ENCODE measurements at places on chromosomes 6 and 20.

DNA sequence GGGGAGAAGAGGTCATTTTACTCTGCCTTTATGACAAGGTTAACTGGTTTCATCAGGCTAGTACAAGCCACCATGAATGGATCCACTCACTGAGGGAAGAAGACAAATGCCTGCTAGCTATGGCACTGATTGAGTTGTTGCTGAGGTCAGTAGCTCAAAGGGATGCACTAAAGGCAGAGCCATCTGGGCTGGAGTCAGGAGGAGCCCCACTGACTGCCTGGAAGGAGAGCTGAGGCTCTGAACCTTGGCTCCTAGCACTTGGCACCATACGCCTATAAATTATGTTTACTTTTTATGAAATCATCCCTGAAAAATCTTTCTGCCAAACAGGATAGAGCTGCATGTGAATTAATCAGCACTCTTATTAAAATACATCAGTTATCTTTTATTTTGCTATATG lies 104.6 kb downstream of the DTD1 start:
- no peak for DNase-seq

DNA sequence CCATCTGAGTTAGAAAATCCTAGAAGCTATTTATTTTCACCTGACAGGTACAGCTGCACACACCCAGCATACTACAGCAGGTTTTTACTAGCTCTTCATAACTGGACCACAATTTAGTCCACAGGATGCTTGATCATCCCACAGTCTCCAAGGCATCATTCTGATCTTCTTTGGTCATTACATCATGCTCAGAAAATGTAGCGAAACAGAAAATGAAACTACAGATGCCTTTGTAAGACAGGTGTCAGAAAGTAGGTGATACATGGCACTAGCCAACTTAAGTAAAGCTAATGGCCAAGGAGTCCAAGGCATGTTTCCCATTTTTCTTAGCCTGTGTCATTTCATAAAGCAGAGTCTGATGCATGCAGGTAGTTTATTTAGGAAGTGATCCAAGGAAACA lies 102.3 kb downstream of the HTR1B start:
- no peak for DNase-seq

GRCh38 chr6:144143878-144144277 lies 6.4 kb upstream of the STX11 start:
- no peak for DNase-seq

DNA sequence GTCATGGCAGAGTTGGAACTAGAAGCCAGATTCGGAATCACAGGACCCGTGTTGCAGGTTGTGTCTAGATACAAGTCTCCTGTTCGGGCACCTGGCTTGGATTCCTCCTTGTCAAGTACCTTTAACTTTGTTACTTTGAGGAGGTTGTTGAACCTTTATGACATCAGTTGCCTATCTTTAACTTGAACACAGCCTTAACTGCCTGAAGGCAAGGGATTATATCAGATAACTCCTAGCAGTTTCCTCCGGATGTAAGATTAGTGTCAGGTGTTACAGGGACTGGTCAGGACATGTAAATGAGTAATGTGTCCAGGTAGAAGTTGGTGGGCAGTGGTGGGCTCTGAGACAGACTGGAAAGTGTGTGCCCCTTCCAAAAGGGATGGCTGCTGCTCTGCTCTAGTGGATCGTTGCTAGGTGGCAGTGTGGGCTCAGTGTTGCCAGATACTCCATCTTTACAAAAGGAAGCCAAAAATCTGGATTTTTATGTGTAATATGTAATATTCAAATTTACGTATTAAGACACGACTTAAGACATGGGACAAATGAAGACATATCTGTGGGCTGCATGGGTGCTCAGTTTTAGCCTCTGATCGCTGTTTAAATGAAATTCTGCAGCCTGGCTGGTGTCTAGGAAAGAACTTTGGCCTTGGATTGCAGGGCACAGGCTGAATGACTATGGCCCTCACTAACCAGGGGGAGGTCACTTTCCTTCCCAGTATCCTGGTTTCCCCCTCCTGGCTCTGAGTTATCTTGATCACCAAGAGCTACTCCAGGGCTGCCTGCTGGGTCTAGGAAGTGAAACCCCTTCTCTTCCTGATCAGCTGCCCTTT lies 27.1 kb downstream of the CHMP4B start:
- DNase-seq: no peak

DNA sequence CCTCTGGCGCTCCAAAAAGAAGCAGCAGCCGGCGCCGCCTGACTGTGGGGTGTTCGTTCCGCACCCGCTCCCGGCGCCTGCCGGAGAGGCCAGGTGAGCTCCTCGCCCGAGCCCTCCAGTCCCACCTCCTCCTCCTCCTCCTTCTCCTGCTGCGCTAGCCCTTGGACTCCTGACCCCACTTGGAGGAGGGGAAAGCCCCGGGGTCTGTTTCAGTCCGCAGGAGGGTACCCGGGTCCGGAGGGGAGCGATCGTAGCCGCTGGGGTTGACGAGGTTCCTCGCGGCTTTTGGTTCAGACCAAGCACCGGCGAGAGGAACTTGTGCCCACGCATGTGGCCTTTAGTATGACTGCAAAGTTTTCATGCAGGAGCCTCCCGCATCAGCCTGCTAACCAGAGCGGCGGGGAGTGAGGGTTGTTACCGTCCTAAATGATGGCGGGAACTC lies 493 bp downstream of the CRYBG1 start:
- DNase-seq: no peak
